NCI-H2081 (cell line): ENCODE measurements at places on chromosomes 1 and 21.

- DNase-seq = no peak
Measured at GRCh38 chr1:207823531-207823879, 71.7 kb downstream of the CD46 start.

GRCh38 chr1:233045588-233045987 is 95.2 kb downstream of the NTPCR start:
- no peak for DNase-seq

GRCh38 chr1:196181594-196181878 is 426.7 kb downstream of the KCNT2 start:
- no peak for DNase-seq

DNA sequence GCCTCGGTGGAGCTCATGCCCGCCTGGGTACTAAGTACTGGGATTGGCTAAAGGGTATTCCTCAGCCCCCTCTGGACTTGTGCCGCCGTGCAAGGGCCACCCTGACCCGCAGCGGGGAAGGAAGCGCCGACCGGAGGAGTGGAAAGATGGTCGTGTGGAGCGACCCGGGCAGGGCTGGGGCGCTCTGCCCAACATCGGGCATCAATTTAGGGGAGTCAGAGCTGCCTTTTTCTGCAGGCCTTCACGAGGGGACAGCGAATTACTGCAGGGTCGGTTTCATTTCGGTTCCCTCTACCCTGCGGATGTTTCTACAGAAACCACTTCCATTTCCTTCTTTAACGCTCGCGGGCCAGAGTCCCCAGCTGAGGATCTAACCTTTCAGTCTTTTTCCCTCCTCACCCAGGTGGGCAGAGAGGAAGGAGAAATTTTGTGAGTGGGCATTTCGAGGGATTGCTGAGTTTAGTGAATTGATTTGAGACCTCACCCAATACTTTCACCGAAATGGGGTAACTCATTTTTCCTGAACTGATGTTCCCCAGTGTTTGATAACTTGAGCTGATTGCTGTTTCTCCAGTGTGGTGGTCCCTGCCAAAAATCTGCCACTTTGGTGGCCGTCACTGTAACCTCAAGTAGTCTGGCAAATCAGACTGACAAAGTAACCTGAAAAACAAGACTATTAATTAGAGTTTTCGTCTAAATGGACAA is 1.1 kb downstream of the TOR1AIP1 start:
- DNase-seq = no peak

DNA sequence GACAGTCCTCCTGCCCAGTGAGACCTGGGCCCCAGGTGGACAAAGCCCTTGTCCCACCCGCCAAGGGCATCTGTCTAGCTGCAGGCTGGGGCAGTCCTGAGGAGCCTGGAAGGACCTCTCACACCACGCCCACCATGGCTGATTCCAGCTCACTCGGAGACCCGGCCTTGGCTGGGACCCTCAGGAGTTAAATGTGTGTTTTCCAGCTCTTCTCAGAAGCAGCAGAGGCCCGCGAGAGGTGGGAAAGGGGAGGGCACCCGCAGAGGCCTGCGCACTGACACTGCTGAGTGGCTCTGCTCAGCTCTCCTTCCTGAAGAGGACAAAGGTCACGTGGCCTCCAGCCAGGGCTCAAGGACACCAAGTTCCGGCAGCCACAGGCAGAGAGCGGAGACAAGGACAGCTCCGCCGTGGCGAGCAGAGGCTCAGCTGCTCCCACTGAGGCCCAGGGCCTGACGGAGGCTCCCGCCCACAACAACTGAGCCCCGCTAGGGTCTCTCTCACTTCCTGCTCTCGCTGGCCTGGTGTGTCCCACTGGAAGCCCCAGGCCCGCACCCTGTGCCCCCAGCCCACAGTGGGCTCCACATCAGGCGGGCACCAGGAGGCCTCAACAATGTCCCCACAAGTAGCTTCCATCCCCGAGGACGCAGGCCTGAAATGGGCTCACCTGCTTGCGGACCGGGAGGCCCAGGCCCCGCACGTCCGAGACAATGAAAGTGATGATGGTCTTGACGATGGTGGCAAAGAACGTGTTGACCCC is 16.9 kb downstream of the SLC19A1 start:
- no peak for DNase-seq

DNA sequence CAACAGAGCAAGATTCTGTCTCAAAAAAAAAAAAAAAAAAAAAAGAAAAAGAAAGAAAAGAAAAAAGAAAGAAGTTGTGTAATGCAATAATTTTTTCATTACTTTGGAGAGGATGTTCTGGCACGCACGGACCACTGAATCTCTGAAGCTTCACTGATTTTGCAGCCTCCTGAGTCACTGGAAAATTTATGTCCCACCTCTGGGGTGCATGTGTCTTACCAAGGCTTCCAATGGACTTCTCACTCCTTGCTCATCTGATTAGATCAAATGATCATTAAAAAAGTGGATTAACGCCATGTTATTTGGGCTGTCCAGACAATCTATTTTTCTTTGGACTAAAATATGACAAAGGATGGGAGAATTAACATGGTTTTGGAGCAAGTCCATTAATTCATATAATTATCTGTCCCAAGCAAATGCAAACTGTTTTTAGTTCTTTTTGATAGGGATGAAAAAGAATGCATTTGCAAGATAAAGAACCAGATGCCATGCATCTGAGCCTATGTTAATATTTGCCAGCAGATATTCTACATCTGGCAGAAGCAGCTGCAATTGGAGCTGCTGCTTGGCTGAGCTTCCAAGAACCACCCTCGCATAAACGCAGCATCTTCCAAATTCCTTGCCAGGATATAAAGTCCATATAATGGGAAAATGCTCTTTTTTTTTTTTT is 10.1 kb upstream of the MAP1LC3C start:
- no peak for DNase-seq

DNA sequence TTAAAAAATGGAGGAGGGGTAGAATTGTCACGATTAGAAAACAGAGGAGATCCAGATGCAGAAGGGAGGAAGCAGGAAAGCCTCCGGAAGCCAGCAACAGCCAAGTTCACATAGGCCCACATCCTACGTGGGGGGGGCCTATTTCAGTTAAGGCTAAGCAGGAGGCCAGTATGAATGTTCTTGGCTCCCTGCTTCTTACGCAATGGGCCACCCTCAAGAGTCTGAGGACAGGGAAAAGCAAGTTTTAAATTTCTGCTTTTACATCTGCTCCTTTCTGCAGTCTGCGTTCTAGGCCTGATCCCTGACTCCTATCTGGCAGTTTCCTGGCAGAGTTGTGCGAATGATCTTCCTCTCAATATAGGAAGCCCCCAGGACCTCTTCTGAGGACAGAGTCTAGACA is 30.6 kb downstream of the RABIF start:
- no peak for DNase-seq

DNA sequence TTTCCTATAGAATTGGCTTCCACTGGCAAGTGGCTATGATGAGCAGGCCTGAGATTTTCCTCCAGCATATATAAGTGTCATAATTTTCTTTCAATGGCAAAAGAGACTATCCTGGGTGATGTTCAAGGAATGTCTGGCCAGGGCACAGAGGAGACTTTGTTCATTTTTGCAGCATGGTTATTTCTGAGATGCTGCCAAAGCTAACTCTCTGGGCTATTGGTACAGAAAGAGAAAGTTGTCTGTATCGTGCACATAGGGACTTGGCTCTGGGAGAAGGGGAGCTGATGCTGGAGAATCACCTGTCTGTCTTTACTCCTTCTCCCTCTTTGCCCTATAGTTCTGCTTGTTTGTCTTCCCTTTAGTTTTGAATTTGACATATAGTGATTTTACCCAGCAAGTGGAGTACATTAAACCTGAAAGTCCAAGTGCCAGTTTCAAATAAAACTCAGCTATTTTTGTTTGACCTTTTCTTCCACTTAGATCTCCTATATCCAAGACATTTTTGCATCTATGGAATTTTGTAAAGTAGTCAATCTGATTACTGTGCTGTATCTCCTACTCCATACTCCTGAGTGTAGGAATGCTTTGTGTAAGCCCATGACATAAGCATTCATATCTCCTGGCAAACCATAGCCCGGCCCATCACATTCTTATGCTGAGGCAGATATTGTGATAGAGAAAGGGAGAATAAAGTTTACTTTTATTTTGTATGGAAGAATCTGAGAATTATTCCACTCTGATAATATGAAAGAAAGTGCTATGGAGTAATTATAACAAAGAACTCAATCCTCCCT is 3.9 kb downstream of the FNDC7 start:
- DNase-seq = no peak

- DNase-seq = no peak
Measured at GRCh38 chr1:117205368-117205767, 5.4 kb downstream of the VTCN1 start.

- no peak for DNase-seq
Measured at GRCh38 chr1:201427963-201428362, 6.4 kb upstream of the TNNI1 start.

DNA sequence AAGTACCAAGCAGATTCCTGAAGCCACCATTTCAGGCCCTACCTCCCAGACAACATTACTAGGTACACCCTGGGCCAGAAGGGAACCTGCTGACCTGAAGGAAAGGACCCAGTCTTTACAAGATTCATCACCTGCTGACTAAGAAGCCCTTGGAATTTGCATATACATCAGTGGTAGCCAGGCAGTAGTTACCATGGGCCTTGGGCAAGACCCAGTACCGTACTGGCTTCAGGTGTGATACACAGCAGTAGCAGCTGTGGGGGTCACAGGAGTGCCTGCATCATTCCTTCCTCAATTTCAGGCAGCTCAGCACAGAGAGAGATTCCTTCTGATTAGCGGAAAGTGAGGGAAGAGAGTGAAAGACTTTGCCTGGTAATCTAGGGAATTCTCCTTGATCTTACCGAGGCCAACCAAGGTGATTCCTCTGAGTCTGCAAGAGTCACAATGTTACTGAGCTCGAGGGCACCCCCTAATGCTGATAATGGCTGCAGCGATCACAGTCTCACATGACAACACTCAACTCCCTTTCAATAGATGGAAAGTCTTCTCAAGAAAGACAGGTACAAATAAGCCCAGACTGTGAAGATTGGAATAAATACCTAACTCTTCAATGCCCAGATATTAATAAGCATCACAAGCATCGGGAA is 22.0 kb upstream of the UHMK1 start:
- no peak for DNase-seq

GRCh38 chr1:109898842-109899241 is 11.8 kb upstream of the CSF1 start:
- DNase-seq = no peak

DNA sequence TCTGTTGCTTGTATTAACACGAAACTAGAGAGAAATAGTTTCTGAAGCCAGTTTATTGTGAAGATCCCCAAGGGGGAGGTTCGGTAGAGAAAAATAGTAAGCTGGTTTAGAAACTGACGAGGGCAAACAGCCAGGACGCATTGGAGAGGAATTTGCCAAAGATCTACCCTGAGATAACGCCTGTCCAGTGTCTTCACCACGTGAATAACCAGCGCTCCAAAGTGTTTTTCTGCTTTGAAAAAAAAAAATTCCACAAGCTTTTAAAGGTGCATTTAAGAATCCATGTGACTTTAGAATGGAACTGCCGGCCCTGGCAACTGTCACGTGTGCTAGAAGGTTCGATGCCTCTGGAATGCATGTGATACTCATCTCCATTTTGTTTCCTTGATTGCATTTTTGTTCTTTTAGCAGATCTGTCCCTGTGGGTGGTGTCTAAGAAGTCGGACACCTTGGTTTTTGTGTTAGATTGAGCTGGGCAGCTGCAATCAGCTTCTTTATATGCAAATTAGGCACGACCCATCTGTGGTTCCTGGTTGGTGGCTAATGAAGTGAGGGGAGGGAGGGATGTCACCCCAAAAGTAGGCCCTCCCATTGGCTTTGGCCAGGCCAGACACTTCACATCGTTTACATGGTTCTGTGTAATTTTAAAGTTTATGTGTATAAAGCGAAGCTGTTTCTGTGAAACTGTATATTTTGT is 1.3 kb upstream of the THAP3 start:
- no peak for DNase-seq

DNA sequence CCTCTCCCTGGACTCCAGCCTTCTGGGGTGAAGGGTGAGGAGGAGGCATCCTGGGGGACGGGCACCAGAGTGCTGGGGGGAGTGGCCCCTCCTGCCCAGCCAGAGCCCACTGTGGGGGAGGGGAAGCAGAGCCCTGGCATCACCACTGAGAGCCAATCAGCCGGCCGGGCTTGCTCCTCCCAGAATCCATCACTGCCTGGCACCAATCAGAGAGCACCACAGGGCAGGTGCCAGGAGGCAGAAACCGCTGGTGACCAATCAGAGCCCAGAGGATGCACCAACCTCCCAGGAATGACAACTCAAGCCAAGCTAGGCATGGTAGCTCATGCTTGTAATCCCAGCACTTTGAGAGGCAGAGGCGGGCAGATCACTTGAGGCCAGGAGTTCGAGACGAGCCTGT is 27.9 kb downstream of the CASZ1 start:
- DNase-seq = no peak

DNA sequence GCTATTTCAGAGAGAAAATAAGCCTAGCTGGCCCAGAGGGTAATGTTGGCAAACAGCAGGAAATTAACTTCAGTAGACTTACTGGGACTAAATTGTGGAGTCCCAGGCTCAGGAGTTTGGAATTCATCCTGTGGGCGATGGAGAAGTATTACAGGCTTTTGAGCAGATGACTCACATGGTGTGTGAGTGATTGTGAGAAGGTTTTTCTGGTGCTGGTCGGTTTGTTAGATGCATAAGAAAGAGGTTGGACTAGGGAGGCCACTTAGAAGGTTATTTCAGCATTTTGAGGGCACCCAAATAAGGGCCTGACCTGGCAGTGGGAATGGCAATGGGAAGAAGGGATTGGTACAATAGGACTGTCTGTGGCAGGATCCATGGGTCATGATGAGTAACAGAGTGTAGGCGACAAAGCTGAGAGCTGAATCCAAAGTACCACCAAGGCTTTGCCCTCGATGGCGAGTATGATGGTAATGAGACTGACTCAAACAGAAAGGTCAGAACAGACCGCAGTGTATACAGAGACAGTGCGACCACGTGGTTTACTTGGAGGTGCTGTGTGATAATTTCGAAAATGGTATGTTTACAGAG is 69.2 kb upstream of the KIF26B start:
- no peak for DNase-seq

DNA sequence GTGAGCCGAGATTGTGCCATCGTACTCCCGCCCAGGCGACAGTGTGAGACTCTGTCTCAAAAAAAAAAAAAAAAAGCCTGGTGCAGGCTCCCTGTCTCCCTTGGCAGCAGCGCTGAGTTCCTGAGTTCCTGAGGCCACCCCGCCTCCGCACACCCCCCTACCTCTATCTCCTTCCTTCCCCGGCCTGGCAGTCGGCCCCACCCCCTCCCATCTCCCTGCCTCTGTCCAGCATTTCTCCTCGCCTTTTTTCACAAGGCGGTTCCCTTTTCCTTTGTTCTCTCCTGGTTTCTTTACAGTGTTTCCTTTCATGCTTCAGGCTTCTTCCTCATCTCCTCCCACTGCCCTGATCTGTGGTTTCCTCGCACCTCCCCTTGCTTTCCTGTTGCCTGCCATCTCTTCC is 2.7 kb downstream of the RORC start:
- no peak for DNase-seq

GRCh38 chr21:39638281-39638680 is 25.5 kb downstream of the B3GALT5 start:
- no peak for DNase-seq
